ENCODE measurements at places on chromosomes 11 and 22. TPM values are rescaled to one million over a fixed set of nuclear protein-coding genes. Genes with fewer than 3 reads are reported as not detected.

DNA sequence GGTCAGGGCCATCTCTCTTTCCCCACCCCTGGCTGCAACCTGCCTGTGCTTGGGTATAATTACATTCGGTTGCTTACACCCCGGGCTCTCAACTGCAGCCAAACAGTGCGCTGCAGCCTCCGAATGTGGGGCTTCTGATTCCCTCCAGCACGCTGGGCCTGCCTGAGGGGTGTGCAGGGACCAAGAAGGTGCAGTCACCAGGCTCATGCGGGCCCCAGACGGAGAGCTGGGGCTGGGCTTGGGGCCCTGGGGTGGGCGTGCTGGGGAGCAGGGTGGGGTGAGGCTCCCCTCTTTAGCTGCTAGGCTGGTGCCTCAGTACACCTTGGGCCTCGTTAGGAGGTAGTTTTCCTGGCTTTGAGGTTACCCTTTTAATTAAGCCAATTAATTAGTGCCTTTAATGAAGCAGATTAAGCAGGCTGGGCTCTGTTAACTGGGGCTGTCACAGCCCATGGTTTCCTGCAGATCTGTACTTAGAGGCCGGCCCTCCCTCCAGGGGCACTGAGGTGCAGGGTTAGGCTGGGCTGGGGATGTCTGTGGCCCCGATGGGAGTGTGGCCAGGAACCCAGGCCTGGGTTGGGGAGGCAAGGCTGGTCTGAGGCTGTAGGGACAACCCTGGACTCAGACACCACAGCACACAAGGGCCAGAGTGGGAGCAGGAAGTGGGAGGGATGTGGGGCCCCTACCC, 17.3 kb downstream of the FLRT1 start:
- H3K36me3 ChIP-seq, result no peaks in the 10 kb centered on the region
- DNase-seq, result no peak
- no peak overlapping the region for H3K4me3 ChIP-seq
- peaks cover under 1% of the 10 kb centered on the region for H3K4me1 ChIP-seq
- H3K27me3 ChIP-seq, result no peaks in the 10 kb centered on the region

The CDCA5 gene
- 16.3 TPM for polyA plus RNA-seq

DNA sequence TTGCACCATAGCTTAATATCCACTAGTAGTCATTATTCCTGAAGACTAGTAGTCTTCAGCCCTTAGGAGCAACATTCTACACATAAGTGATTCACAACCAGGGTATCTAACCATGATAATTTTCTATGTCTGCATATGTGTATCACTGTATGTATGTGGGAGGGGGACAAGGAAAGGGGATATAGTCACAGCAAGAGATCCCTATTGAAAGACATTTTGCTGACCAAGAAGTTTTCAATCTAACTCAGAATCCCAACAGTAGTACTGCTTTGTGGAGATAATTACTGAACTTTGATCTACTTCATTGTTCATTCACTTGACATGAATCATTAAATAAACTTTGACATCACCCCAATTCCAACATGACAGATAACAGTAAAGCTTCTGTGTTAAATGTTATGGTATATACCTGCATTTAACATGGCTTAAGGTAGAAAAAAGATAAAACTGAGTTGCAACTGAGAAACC, 10.3 kb downstream of the PIK3C2A start:
- no peak for DNase-seq
- no peaks in the 10 kb centered on the region for H3K27me3 ChIP-seq
- peaks cover 7% of the 10 kb centered on the region for H3K36me3 ChIP-seq
- H3K4me1 ChIP-seq, result no peaks in the 10 kb centered on the region
- H3K4me3 ChIP-seq, result no peak overlapping the region
- no peak overlapping the region for H3K27ac ChIP-seq

DNA sequence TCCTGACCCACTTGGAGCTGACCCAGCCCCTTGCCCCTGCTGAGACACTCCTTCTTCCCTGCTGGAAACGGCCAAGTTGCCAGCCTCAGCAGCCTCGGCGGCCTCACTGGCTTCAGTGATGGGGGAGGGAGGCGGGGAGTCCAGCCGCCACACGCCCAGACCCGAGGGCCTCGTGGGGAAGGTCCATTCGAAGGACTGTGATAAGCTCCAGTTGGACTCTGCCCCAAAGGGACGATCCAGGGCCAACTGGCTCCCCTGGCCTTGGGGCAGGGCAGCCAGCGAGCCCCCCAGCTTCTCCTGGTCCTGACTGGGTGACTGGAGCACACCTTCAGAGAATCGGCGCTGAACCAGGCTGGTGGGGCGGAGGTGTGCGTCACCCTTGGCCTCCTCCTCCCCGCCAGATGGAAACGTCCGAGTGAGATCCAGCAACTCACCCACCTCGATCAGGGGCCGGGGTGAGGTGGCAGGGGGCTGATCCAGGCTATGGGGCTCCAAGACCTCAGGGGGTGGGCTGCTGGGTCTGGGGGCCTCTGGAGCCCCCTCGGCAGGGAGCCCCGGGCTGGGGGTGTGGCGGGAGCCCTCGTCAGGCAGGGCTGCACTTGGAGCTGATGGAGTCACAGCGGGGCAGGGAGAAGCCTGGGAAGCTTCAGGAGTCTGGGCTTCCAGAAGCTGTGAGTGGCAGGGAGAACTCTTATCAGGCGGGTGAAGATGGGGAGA, 11.5 kb downstream of the TNKS1BP1 start:
- DNase-seq, result no peak
- no peak overlapping the region for H3K4me3 ChIP-seq
- H3K27me3 ChIP-seq, result no peaks in the 10 kb centered on the region
- 0 out of 2 replicates have a peak, but pooled peaks cover 7% of the 10 kb centered on the region for H3K4me1 ChIP-seq
- no peak overlapping the region for H3K27ac ChIP-seq
- peaks cover 82% of the 10 kb centered on the region for H3K36me3 ChIP-seq

DNA sequence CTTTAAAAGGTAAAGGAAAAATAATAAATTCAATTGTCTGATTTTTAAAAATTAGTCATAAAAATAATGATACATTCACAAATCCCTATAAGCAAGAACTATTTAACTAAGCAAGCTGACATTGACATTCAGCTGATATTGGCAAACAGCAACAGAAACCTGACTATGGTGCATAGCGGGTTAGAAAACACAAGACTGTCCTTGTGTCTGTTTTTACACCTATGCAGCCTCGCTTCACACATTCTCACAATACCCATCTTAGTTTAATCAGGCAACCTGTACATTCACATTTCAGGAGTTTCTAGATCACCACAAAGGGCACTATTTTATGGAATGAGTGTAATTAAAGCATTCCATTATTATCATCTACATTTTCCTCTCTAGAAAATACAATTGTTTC, 737.1 kb downstream of the KCNA4 start:
- H3K27ac ChIP-seq, result no peak overlapping the region
- H3K4me3 ChIP-seq, result no peak overlapping the region
- DNase-seq, result no peak
- H3K27me3 ChIP-seq, result no peaks in the 10 kb centered on the region
- H3K36me3 ChIP-seq, result no peaks in the 10 kb centered on the region
- H3K4me1 ChIP-seq, result no peaks in the 10 kb centered on the region

GRCh38 chr22:44381761-44382115, 69.0 kb upstream of the SHISAL1 start:
- no peak for DNase-seq
- H3K27me3 ChIP-seq, result no peaks in the 10 kb centered on the region
- no peaks in the 10 kb centered on the region for H3K36me3 ChIP-seq
- H3K4me1 ChIP-seq, result peaks cover 7% of the 10 kb centered on the region
- no peak overlapping the region for H3K4me3 ChIP-seq

- DNase-seq, result no peak
- H3K4me1 ChIP-seq, result no peaks in the 10 kb centered on the region
- no peak overlapping the region for H3K4me3 ChIP-seq
Observed at GRCh38 chr11:62280452-62280851, 10.5 kb downstream of the SCGB2A2 start.

- no peaks in the 10 kb centered on the region for H3K27me3 ChIP-seq
- H3K27ac ChIP-seq, result no peak overlapping the region
- no peak overlapping the region for H3K4me3 ChIP-seq
- H3K4me1 ChIP-seq, result no peaks in the 10 kb centered on the region
Observed at GRCh38 chr11:117610045-117610444, 187.0 kb downstream of the DSCAML1 start.

The MS4A15 gene
- not detected for polyA plus RNA-seq

DNA sequence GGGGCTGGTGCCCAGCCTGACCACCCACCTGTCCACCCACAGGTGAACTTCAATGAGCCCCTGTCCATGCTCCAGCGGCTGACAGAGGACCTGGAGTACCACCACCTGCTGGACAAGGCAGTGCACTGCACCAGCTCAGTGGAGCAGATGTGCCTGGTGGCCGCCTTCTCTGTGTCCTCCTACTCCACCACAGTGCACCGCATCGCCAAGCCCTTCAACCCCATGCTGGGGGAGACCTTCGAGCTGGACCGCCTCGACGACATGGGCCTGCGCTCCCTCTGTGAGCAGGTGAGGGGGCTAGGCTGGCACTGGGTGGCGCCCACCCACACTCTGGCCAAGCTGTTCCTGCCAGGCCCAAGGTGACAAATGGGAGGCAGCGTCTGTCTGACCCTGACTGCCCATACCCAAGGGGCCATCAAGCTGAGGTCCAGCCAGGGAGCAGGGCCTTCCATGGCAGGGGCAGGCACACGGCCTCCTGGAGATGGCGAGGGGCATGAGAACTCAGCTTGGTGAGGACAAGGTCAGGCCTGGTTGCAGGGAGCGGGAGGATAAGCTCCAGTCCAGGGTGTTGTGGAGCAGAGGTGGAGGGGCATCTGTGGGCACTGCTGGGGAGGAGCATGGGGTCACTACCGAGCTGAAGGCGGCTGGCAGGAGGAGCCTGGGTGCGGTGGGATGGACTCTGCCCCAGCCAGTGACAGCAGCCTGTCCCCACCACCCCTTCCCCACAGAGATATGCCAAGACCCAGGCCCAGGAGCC, 77.7 kb downstream of the MORC2 start:
- DNase-seq, result peak; percentile 79
- H3K27me3 ChIP-seq, result no peaks in the 10 kb centered on the region
- H3K36me3 ChIP-seq, result no peaks in the 10 kb centered on the region
- no peak overlapping the region for H3K27ac ChIP-seq
- H3K4me3 ChIP-seq, result no peak overlapping the region

The C11orf24 gene
- 52.1 TPM for polyA plus RNA-seq
